ENCODE measurements at places on chromosomes 4 and X.

GRCh38 chr4:107870916-107871786 lies 46.4 kb downstream of the SGMS2 start:
- no peak for DNase-seq

- peak; percentile 37 for DNase-seq
Measured at GRCh38 chr4:118683513-118683912, 1.7 kb upstream of the METTL14 start.

DNA sequence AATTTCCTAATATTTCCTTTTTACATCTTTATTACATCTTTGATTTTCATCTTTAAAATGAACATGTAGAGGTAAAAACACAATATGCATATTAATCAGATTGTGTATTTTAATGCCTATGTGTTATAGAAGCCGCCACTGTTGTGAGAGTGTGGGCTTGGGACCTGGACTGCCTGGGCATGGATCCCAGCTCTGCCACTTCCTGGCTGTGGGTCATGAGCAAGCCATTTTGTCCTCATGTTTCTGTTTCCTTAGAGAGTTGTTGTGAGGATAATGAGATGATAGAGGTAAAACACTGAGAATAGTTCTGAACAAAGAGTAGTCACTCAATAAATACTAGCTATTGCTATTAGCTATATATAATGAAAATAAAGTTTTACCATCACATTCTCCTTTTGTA lies 38.4 kb upstream of the SCOC start:
- DNase-seq, result no peak

- DNase-seq, result peak; percentile 14
Measured at GRCh38 chrX:36867143-36867542, 141.0 kb upstream of the FAM47C start.

Data from ELR (cell line).